ENCODE measurements at places on chromosomes 11 and 22.

GRCh38 chr11:24181395-24182047 lies 315.3 kb upstream of the LUZP2 start:
- no peak for DNase-seq

DNA sequence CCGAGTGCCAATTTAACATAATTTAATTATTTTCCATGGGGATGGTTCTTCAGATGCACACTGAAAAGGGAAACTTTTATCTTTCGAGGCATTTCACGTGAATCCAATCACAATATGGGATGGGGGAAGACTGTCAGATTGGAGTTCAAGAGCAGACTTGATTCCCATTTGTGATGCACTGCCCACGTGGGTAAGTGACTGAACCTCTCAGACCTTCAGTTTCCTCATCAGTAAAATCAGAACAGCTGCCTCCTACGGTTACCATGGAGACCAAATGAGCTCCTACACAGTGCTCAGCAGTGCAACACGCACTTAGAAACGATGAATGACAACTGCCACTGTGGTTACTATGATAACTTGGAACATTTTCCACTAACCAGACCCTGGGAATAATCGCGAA lies 21.7 kb downstream of the KIAA0930 start:
- no peak for DNase-seq

- no peak for DNase-seq
These were observed 11.1 kb upstream of the PHLDA2 start for GRCh38 chr11:2940147-2940920.

- no peak for DNase-seq
These were observed 5.3 kb downstream of the ATP5MG start for GRCh38 chr11:118406599-118407166.

DNA sequence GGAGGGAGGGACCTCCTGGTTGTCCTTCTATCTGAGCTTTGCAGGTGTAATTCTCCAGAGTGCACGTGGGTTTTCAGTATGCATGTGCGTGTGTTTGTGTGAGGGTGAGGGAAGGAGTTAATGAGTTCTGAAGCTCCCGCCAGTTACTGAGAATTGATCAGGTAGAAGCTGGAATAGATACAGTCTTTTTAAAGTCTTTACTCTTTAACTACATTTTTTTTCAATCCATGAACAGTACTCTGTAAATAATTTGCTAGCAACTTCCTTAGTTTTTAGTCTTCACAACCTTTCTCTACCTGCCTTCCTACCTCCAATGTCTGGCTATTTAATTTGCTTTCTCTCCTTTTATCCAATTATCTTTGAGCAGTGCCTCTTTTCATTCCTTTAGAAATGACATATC lies 25.5 kb downstream of the ARHGAP42 start:
- DNase-seq: no peak

GRCh38 chr11:84224042-84224441 lies 937.9 kb upstream of the CCDC90B start:
- no peak for DNase-seq

- no peak for DNase-seq
These were observed 61.8 kb upstream of the USP47 start for GRCh38 chr11:11779975-11780374.

DNA sequence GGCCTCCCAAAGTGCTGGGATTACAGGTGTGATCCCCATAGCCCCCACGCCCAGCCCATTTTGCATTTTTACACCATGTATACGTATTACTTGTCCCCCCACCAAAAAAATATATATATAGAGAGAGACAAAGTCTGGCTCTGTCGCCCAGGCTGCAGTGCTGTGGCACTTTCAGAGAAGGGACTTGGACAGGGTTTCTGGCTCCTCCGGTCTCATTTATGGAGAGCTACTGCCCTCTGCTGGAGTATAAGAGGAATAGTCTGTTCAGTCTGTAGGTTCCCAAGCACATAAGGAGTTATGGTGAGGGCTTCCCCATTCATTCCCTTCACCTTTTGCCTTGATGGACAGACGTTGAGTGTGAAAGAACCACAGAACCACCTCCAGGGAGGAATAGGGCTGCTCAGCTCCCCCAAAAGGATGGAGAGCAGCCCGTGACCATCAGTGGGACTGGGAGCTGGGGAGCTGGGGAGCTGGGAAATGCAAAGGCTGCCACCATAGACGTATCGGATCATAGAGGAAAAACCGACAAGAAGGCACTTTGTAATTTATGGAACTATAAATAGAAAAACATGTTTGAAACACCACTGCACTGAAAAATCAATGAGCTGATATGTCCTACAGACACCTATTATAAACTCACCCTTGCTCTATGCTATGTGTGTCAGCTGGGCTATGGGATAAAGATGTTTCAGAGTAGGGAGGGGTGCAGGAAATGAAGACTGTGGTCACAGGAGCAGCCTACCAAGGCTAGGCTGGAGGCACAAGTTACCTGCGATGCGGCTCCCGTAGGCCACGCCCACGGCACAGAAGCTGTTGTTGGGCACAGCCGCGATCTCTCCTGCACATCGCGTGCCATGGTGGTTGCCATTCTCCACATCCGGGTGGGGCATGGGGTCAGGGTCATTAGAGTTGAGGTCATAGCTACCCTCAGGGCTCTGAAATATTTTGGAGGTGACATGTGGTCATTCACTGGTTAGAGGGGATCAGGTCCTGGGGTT lies 5.2 kb downstream of the PCSK7 start:
- peak; percentile 68 for DNase-seq

DNA sequence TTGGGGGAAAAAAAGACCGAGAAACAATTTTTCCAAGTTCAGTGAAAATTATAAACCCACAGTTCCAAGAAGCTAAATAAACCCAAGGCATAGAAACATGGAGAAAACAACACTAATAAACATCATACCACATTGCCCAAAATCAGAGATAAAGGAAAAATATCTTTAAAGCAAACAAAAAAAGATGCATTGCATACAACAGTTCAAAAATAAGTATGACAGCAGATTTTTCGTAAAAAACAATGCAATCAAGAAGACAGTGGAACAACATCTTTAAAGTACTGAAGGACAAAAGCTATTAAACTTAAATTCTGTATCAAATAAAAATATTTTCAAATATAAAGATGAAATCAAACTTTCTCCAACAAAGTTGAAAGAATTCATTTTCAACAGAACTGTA lies 921.3 kb downstream of the METTL15 start:
- no peak for DNase-seq

DNA sequence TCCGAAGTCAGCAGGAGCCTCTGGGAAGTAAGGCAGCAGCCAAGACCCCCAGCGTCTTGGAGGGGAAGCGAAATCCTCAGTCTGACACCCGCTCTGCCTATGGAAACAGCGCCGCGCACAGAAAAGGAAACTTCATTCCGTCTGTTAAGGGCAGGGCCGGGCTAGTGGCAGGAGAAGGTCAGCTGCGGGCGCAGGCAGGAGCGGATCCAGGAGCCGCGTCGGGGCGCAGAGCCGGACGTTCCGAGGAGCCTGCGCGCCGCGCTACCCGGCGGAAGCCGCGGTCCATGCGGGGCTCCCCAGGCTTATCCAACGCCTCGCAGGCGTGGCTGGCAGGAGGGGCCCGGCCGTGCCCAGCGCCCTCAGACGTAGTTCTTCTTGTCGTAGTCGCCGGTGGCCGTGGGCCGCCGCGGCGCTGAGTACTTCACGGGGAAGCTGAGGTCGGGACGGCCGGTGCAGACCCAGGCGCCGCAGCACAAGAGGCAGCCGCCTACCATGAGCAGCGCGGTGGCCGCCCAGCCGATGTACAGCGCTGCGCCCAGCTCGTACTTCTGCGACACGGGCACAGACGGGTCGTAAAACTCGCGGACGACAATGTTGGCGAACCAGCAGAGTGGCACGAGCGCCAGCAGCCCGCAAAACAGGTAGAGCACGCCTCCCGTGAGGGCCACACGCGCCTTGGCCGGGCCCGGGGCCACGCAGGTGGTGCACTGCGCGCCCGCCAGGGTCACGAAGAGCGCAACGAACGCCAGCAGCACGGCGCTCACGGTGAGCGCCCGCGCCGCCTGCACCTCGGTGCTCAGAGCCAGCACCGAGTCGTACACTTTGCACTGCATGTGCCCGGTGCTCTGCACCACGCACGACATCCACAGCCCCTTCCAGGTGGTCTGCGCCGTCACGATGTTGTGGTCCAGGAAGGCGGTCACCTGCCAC lies 705 bp downstream of the CLDN5 start:
- DNase-seq: no peak

- no peak for DNase-seq
These were observed 452.9 kb downstream of the JRKL start for GRCh38 chr11:96842731-96843130.

DNA sequence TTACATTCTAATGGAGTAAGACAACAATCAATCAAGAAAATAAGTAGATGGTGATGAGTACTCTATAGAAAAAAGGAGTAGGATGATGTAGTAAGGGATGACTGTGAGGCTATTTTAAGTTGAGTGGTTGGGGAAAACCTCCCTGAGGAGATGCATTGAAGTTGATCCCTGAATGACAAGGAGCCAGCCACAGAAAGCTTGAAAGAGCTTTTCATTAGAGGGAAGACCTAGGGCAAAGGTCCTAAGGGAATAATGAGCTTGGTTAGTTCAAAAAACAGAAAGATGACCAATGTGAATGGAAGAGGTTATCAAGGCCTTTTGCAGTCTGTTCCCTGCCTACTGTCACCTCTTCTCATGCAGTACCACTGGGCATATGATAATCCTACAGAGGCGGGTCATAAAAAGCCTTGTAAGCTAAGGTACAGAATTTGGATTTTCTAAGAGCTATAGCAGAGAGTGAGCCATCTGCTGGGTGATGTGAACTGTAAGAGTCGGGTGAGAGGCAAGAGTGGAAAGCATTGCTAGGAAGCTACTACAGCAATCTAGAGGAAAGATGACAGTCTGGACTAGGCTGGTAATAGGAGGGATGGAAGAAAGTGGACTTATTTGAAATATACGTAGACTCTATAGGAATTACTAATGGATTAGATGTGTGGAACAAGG lies 3.1 kb downstream of the PPP2R1B start:
- no peak for DNase-seq

GRCh38 chr11:87926250-87926970 lies 248.8 kb downstream of the RAB38 start:
- DNase-seq: peak; percentile 38

- no peak for DNase-seq
These were observed 17.8 kb upstream of the CSNK1E start for GRCh38 chr22:38335077-38335476.

DNA sequence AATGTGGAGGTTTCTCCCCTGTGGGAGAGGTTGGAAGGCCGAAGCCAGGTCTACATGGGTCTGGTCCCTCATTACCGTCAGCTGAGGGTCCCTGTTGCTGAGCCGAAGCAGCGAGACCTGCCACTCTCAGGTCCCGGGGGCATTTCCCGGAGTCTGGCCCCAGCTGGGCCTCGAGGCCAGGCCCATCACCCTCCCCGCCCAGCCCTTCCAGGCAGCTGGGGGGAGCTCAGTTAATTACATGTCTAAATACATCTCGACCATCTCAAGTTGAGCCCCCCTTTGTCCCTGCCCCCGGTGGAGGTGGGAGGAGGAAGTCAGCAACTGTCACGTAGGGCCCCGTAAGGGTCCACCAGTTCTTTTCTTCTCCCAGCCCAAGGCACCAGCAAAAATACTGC lies 3.6 kb downstream of the CDKN1C start:
- DNase-seq: no peak

DNA sequence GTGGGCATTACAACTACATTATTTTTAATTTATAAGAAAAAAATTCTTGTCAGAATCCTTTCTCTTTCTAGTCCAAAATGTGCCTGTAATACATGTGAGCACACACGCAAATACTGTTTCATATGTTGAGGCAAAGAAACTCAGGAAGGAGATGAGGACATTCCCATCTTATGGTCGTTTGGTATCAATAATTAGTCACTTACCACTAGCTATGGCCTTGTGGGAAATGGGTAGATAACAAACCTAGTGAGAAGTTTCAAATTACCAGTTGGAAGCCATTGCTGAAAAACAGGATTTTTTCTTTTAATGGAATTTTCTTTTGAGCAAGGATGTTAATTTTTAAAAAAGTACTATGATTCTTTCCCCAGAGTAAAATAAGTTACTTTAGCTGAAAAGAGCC lies 25.7 kb downstream of the AMOTL1 start:
- DNase-seq: no peak

DNA sequence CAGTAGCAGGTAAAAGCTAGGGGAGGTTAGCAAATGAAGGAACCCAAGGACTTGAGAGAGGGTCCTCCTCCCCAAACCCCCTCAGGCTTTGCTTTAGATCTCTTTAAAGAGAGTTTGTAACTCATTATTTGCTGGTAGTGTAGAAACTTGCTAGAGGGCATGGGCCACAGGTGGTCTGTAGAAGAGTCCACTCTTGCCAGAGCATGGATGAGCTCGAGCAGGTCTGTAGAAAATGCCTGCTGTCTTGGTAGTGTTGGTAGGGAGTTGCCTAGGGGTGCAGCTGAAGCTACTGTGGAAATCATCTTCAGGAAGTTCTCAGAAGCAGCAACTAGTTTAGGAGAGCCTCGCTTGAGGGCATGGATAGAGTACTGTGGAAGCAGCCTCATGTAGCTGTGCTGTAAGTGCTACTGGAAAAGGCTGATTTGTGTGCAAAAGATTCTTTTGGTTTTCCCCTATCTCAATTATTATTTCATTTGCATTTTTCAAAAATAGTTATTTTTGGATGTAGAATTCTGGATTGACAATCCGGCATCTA lies 104.3 kb downstream of the TMEM135 start:
- no peak for DNase-seq

Data from stromal cell of bone marrow (primary cell).